Heart left ventricle (tissue), 16 donors: ENCODE measurements at places on chromosomes 2 and 18. TPM values are rescaled to one million over a fixed set of nuclear protein-coding genes. Genes with fewer than 3 reads are reported as not detected.

- no peak overlapping the region for H3K27ac ChIP-seq
- no peak overlapping the region for H3K4me3 ChIP-seq
- no peaks in the 10 kb centered on the region for H3K27me3 ChIP-seq
- DNase-seq: no peak
Observed at GRCh38 chr2:232216028-232216427, 162.5 kb upstream of the ALPP start.

- H3K27me3 ChIP-seq: no peaks in the 10 kb centered on the region
- no peaks in the 10 kb centered on the region for H3K36me3 ChIP-seq
- no peak for DNase-seq
- H3K4me1 ChIP-seq: no peaks in the 10 kb centered on the region
- H3K27ac ChIP-seq: no peak overlapping the region
Observed at GRCh38 chr18:63831080-63831788, 56.0 kb downstream of the SERPINB7 start.

DNA sequence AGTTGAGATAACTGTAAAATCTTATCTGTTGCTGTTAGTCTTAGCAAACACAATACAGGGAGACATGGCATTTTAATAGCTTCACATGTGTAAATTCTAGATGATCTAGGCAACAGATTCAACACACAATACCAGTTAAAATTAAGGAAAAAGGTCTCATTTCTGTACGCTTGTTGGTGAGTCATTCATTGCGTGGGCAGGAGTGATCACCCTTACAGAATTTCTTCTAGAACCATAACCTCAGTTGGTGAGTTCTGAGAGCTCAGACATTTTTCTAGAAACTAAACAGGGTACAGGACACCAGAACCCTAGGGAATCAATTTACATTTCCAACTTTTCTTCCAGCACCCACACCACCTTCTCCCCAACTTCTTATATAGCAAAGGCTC lies 81.9 kb downstream of the SLC8A1 start:
- H3K27ac ChIP-seq: no peak overlapping the region
- peaks cover 82% of the 10 kb centered on the region for H3K4me1 ChIP-seq
- no peak overlapping the region for H3K4me3 ChIP-seq
- no peaks in the 10 kb centered on the region for H3K36me3 ChIP-seq
- no peaks in the 10 kb centered on the region for H3K27me3 ChIP-seq

GRCh38 chr2:197163712-197164140 lies 146.9 kb downstream of the ANKRD44 start:
- DNase-seq: no peak
- H3K4me1 ChIP-seq: peaks cover 21% of the 10 kb centered on the region
- no peaks in the 10 kb centered on the region for H3K27me3 ChIP-seq
- no peak overlapping the region for H3K4me3 ChIP-seq
- H3K36me3 ChIP-seq: no peaks in the 10 kb centered on the region

DNA sequence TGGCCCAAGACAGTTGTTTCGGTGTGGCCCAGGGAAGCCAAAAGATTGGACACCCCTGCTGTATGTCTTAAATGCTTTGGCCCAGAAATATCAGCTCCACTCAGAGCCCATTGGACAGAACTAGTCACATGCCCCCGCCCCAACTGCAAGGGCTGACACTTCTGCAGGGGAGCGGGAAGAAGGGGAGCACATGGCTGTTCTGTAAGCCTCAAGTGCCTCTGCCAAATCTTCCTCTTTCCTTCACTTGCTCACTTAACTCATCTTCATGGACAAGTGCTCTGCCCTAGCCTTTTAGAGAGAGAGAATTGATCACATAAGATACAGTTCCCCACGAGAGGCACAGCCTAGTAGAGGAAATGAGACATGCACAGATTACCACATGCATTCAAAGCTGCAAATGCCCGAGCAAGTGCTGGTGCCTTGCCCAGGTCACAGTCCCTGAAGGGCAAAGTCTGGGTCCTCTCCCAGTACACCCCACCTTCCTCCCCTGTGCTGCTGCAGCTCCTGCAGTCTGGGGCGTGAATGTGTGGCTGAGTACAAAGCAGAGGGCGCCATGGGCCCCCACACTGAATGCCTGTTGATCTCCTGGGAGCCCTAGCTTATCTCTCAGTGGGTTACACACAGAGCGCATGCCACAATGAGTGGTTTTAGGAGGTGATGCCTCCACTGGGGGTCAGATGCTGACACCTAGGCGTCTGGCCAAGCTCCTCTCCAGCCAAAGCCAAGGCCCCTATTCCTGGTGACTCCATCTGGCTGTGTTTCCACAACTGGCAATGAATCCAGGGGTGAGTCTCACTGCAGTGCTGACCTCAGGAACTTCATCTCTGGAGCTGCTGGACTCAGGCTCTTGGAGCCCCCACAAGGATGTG lies 135.3 kb downstream of the CTIF start:
- H3K4me1 ChIP-seq: peaks cover 49% of the 10 kb centered on the region
- H3K4me3 ChIP-seq: no peak overlapping the region
- no peaks in the 10 kb centered on the region for H3K27me3 ChIP-seq
- peaks cover 11% of the 10 kb centered on the region for H3K36me3 ChIP-seq

DNA sequence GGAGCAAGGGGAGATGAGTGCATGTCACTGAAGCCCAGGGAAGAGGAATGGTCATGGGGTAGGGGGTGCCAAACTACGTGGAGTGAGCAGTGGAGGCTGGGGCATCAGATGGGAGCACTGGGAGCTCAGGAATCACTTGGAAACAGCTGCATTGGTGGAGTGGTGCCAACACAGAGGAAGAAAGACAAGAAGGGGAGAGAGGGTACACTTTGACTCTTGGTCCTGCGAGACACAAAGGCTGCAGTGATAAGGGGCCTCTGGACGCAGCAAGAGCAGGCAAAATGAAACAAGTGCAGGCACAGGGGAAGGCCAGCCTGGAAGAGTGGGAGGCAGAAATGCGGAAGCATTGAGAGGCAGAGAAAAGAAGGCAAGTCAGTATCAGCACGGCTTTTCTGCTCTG lies 134.7 kb upstream of the SMIM21 start:
- DNase-seq: no peak
- no peak overlapping the region for H3K27ac ChIP-seq
- no peaks in the 10 kb centered on the region for H3K27me3 ChIP-seq
- H3K4me1 ChIP-seq: no peaks in the 10 kb centered on the region
- no peaks in the 10 kb centered on the region for H3K36me3 ChIP-seq

DNA sequence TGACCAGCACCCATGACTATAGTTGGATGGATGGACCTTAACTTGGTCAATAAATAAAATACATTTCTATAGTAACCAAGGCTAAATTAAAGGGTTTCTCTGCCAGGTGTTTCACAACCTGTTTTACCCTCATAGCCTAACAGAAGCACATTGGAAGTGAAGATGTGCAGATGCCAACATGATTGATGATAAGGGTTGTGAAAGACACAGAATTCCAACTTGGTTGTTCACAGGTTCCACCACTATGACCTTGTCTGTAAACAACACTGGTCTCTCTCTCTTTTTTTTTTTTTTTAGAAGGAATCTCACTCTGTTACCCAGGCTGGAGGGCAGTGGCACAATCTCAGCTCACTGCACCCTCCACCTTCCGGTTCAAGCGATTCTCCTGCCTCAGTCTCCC lies 37.5 kb upstream of the PTH2R start:
- H3K4me1 ChIP-seq: no peaks in the 10 kb centered on the region
- H3K27me3 ChIP-seq: no peaks in the 10 kb centered on the region
- H3K27ac ChIP-seq: no peak overlapping the region
- H3K4me3 ChIP-seq: no peak overlapping the region

DNA sequence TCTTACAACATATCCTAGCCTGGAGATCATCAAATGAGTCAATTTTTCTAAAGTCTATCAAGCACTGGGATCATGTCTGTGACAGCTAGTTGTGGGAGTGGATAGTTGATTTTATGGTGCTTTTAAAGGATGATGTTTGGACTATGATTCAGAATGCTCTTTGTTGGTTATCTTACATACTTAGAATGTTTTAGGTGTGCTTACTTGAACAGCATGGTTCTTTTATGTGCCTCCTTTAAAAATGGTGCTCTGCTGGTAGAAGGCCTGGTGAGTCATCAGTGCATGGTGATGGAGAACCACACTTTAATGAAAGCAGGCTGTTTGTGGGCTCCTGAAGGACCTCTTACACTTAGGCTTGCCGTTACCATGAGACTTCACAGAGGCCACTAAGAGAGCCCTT lies 682.7 kb upstream of the FANCL start:
- no peaks in the 10 kb centered on the region for H3K4me1 ChIP-seq
- H3K4me3 ChIP-seq: no peak overlapping the region
- DNase-seq: no peak
- H3K27me3 ChIP-seq: no peaks in the 10 kb centered on the region

- H3K27ac ChIP-seq: no peak overlapping the region
- no peaks in the 10 kb centered on the region for H3K36me3 ChIP-seq
- no peaks in the 10 kb centered on the region for H3K27me3 ChIP-seq
- no peak for DNase-seq
Observed at GRCh38 chr18:49547701-49548100, 14.2 kb upstream of the LIPG start.

DNA sequence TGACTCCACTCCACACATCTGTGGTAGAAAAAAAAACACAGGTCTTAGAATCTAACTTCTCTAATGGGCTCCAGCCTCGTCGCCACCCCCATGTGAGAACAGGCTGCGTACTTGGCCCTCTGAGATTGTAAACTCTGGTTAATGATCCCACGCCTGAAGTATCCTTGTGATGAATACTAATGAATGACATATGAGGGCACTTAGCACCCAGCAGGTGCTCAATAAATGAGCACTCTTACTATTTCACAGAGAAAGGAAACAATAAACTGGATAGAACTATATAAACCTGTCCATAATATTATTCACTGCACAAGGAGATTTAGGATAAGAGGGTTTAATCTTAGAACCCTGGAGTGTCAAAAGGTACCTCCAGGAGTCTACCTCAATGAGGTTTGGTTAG lies 310.1 kb upstream of the HNRNPA3 start:
- no peaks in the 10 kb centered on the region for H3K27me3 ChIP-seq
- DNase-seq: no peak
- H3K4me1 ChIP-seq: no peaks in the 10 kb centered on the region
- H3K4me3 ChIP-seq: no peak overlapping the region
- H3K27ac ChIP-seq: no peak overlapping the region

- no peak overlapping the region for H3K27ac ChIP-seq
- no peak for DNase-seq
- no peaks in the 10 kb centered on the region for H3K36me3 ChIP-seq
- H3K4me3 ChIP-seq: no peak overlapping the region
Observed at GRCh38 chr2:14261771-14262170, 370.7 kb upstream of the LRATD1 start.

- H3K27me3 ChIP-seq: no peaks in the 10 kb centered on the region
- peaks cover 9% of the 10 kb centered on the region for H3K4me1 ChIP-seq
- no peaks in the 10 kb centered on the region for H3K36me3 ChIP-seq
- no peak overlapping the region for H3K4me3 ChIP-seq
Observed at GRCh38 chr2:201907563-201907881, 101.2 kb downstream of the CDK15 start.

Gene CXCR2
- total RNA-seq: 0.88 TPM

- H3K4me1 ChIP-seq: no peaks in the 10 kb centered on the region
- no peak for DNase-seq
- no peak overlapping the region for H3K4me3 ChIP-seq
- H3K27me3 ChIP-seq: no peaks in the 10 kb centered on the region
- no peaks in the 10 kb centered on the region for H3K36me3 ChIP-seq
- no peak overlapping the region for H3K27ac ChIP-seq
Observed at GRCh38 chr2:137801228-137801627, 163.0 kb upstream of the HNMT start.

DNA sequence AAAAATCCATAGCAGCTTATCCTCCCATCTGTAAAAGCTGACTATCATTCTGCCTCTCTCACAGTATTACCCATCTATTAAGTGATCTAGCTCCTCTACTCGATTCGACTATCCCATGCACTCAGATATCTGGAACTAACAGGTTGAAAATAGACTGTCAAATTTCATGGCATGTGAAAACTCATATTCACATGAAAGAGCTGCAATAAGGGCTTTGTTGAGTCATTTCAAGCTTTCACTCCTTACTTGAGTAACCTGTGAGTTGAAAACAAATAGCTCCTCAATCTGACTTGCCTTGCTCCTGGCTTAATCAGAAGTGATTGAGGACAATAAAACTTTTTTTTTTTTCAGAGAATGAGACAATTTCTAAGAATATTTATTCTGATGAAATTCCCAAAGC lies 192.4 kb upstream of the ERBB4 start:
- no peaks in the 10 kb centered on the region for H3K36me3 ChIP-seq
- H3K27me3 ChIP-seq: no peaks in the 10 kb centered on the region
- H3K4me1 ChIP-seq: no peaks in the 10 kb centered on the region
- DNase-seq: no peak
- no peak overlapping the region for H3K4me3 ChIP-seq

GRCh38 chr2:198476007-198476406 lies 671.6 kb downstream of the PLCL1 start:
- no peaks in the 10 kb centered on the region for H3K27me3 ChIP-seq
- no peak overlapping the region for H3K4me3 ChIP-seq
- no peaks in the 10 kb centered on the region for H3K36me3 ChIP-seq
- no peak overlapping the region for H3K27ac ChIP-seq

DNA sequence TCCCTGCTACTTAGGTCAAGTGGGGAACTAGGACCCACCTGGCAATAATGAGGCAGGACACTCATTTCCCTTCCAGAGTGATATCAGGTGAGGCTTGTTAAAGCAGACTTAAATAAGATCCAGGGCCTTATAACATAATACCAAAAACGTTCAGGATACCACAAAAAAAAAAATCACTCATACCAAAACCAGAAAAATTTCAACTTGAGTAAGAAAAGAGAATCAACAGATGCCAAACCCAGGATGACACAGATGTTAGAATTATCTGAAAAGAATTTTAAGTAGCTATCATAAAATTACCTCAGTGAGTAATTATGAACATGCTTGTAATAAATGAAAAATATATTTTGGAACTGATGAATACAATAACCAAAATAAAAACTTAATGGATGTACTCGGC lies 255.6 kb upstream of the OSR1 start:
- no peak overlapping the region for H3K27ac ChIP-seq
- H3K4me3 ChIP-seq: no peak overlapping the region
- no peaks in the 10 kb centered on the region for H3K27me3 ChIP-seq
- no peaks in the 10 kb centered on the region for H3K36me3 ChIP-seq

GRCh38 chr2:133135035-133135654 lies 433.1 kb downstream of the NCKAP5 start:
- DNase-seq: no peak
- no peaks in the 10 kb centered on the region for H3K4me1 ChIP-seq
- no peaks in the 10 kb centered on the region for H3K36me3 ChIP-seq
- no peak overlapping the region for H3K4me3 ChIP-seq
- H3K27me3 ChIP-seq: no peaks in the 10 kb centered on the region
